Memory B cell (primary cell): ENCODE measurements at places on chromosomes 12 and 14.

GRCh38 chr14:104577426-104577825 is 2.1 kb upstream of the C14orf180 start:
- H3K4me3 ChIP-seq: no peak overlapping the region
- no peaks in the 10 kb centered on the region for H3K4me1 ChIP-seq
- no peaks in the 10 kb centered on the region for H3K36me3 ChIP-seq
- no peak for DNase-seq

GRCh38 chr12:52417740-52418139 is 11.6 kb upstream of the KRT82 start:
- no peak overlapping the region for H3K27ac ChIP-seq
- H3K27me3 ChIP-seq: peaks cover 17% of the 10 kb centered on the region
- DNase-seq: no peak
- no peak overlapping the region for H3K4me3 ChIP-seq
- H3K36me3 ChIP-seq: no peaks in the 10 kb centered on the region

DNA sequence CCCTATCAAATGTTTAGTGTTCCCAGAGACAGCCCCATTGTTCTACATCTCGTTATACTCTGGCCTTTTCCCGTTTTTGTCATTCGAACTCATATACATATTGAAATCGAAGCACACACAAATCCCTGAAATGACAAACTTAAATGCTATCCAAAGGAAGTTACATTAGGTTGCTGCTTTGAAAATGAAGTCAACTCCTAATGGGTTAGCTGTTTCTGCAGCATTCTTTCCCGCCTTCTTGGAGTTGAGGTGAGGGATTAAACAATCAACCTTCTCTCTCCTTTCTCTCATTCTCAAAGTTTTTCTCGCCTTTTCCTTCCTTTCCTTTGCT is 642 bp upstream of the PHC1 start:
- H3K4me1 ChIP-seq: peaks cover 11% of the 10 kb centered on the region
- peak overlapping the region; percentile 86 for H3K27ac ChIP-seq
- DNase-seq: no peak

DNA sequence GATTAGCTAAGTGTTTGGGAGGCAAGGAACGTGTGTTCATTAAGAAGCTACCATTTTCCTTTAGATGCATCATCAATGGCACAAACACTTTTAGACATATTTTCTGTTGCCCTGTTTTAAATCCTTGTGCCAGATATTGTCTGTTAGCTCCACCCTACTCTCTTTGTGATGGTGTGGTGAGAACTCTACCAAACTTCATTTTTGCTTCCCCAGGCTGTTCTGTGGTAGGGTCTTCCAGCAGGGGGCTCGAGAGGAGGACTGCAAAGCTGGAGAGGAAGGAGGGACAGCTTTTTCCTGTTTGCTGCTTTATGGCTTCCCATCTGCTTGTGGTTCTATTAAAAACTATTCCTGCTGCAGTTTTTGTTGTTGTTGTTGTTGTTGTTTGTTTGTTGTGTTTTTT is 23.8 kb upstream of the STRAP start:
- DNase-seq: no peak
- no peak overlapping the region for H3K27ac ChIP-seq
- no peaks in the 10 kb centered on the region for H3K27me3 ChIP-seq

GRCh38 chr12:88590851-88591250 is 10.6 kb upstream of the KITLG start:
- H3K27me3 ChIP-seq: no peaks in the 10 kb centered on the region
- no peaks in the 10 kb centered on the region for H3K4me1 ChIP-seq
- no peak for DNase-seq
- no peak overlapping the region for H3K27ac ChIP-seq
- no peaks in the 10 kb centered on the region for H3K36me3 ChIP-seq

DNA sequence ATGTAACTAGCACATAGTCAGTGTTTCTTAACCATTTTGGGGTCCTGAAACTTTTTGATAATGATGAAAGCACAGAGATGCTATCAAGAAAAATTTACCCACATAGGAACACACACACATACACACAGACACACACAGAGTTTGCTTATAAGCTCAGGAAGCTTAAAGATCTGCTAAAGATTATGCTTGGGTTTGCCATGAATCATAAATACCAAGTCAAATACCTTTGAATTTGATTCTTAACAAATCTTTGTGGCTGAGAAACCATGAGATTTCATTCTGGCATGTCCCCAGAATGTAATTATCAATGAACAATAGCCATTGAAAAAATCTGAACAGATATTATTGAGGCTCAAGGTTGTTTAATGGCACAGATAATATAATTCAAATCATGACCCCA is 89.2 kb downstream of the NTS start:
- no peaks in the 10 kb centered on the region for H3K27me3 ChIP-seq
- H3K4me3 ChIP-seq: no peak overlapping the region
- no peaks in the 10 kb centered on the region for H3K36me3 ChIP-seq
- no peaks in the 10 kb centered on the region for H3K4me1 ChIP-seq

- H3K4me1 ChIP-seq: peaks cover 6% of the 10 kb centered on the region
- H3K36me3 ChIP-seq: no peaks in the 10 kb centered on the region
- no peak overlapping the region for H3K4me3 ChIP-seq
- no peaks in the 10 kb centered on the region for H3K27me3 ChIP-seq
Measured at GRCh38 chr12:93363841-93364297, 13.9 kb upstream of the NUDT4 start.

DNA sequence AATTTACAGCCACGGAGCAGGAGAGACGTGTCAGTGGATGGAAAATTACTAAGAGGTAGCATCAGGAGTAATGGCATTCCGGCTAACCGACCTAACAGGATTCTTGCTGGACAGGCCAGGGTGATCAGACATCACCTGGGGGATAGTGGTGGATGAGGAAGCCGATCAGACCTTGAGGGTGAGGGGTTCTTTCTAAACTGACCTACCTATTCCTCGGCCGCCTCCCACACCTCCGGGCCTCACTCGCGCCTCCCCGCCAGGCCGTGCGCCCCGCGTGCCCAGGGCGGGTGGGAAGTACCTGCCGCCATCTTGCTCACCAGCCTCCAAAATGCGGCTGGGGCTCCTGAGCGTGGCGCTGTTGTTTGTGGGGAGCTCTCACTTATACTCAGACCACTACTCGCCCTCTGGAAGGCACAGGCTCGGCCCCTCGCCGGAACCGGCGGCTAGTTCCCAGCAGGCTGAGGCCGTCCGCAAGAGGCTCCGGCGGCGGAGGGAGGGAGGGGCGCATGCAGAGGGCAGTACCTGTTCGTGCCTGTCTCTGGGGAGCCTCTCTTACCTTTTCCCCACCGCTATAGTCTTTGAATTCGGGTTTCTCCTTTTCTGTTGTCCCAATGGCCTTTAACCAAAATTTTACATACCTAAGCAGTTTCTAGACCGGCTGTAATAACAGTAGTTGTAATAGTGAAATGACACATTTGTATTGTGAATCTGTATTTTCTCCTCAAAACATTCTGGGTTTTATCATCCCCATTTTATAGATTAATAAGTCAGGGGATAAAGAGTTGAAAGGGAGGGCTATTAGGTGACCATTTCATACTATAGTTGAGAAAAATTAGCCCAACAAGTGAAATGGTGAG is at the start of gene TMPRSS12:
TSS of gene TMPRSS12 (plus strand) at position 290 of the 857 bp plus-strand sequence. CDS start at position 329, 39 bp downstream.
- no peak within 1 kb of the TSS for H3K27ac ChIP-seq
- no peaks in the 10 kb centered on the region for H3K27me3 ChIP-seq
- H3K4me3 ChIP-seq: peak within 1 kb of the TSS; percentile 12
- DNase-seq: no peak
- H3K36me3 ChIP-seq: peaks cover 2% of the 10 kb centered on the region

DNA sequence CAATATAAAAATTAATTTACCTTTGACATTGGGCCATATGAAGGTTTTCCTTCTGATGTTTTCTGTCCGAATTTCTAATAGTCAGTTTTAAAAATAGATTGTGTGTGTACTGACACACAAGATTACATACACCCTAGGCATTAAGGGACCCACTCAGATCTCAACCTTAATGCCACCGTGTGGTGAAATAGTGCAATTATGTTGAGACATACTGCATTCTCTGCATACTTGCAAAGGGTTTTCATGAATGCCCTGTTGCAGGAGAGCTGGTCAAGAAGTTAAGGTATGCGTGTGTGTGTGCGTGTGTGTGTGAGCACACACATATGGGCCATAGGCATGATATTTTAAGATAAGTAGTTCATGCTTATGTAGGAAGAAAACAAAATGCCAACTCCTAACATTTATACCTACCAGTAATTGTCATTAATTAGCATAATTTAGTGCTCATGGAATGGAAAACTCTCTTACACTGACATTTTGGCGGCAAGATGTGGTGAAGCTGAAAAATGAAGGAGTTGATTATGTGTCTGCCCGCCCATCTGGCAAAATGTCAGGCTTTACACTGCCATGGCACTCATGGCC is 58.8 kb downstream of the PIK3C2G start:
- no peak overlapping the region for H3K4me3 ChIP-seq
- no peaks in the 10 kb centered on the region for H3K27me3 ChIP-seq
- DNase-seq: no peak
- H3K4me1 ChIP-seq: no peaks in the 10 kb centered on the region
- no peak overlapping the region for H3K27ac ChIP-seq

DNA sequence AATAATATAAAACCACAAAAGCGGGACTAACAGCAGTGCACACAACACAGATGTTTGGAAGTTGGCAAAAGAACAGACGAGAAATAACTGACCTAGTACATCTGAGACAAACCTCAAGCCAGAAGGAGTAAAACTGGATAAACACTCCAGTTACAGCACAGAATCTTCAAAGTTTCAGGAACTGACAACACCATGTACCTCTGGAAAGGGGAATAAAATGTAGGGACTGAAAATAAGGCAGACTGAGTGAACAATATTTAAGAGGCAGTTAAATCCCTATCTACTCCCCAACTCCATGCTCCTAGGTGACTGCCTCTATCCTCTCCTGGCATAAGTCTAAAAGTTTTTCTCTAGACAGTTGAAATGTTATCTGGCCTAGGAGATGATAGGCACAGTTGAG is 57.9 kb downstream of the ZFYVE21 start:
- peaks cover 37% of the 10 kb centered on the region for H3K36me3 ChIP-seq
- H3K27me3 ChIP-seq: no peaks in the 10 kb centered on the region
- H3K4me1 ChIP-seq: no peaks in the 10 kb centered on the region
- no peak for DNase-seq
- H3K4me3 ChIP-seq: no peak overlapping the region

- no peak overlapping the region for H3K4me3 ChIP-seq
- H3K4me1 ChIP-seq: peaks cover 46% of the 10 kb centered on the region
- H3K27ac ChIP-seq: no peak overlapping the region
- H3K36me3 ChIP-seq: peaks cover 33% of the 10 kb centered on the region
- DNase-seq: no peak
Measured at GRCh38 chr12:11711651-11712327, 62.3 kb downstream of the ETV6 start.

GRCh38 chr14:39268393-39268792 is 34.7 kb downstream of the MIA2 start:
- DNase-seq: no peak
- no peaks in the 10 kb centered on the region for H3K27me3 ChIP-seq
- H3K4me1 ChIP-seq: peaks cover 29% of the 10 kb centered on the region
- H3K36me3 ChIP-seq: peaks cover 7% of the 10 kb centered on the region
- peak overlapping the region; percentile 95 for H3K4me3 ChIP-seq

DNA sequence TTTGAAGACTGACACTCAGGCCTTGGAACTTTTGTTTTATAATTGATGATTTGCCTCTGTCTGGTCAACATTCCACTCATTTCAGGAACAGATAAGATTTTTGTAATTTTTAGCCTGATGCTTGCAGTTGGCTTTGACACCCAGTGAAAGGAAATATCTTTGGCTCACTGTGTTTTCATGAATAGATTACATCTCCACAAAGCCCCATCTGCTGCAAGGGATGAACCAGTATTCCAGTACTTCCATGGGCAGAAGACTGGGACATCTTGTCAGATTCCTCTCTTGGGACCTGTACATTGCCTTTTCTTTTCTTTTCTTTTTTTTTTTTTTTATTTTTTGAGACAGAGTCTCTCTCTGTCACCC is 28.4 kb downstream of the GSG1 start:
- H3K4me1 ChIP-seq: no peaks in the 10 kb centered on the region
- H3K4me3 ChIP-seq: no peak overlapping the region
- no peaks in the 10 kb centered on the region for H3K27me3 ChIP-seq
- H3K36me3 ChIP-seq: peaks cover 38% of the 10 kb centered on the region
- no peak for DNase-seq

DNA sequence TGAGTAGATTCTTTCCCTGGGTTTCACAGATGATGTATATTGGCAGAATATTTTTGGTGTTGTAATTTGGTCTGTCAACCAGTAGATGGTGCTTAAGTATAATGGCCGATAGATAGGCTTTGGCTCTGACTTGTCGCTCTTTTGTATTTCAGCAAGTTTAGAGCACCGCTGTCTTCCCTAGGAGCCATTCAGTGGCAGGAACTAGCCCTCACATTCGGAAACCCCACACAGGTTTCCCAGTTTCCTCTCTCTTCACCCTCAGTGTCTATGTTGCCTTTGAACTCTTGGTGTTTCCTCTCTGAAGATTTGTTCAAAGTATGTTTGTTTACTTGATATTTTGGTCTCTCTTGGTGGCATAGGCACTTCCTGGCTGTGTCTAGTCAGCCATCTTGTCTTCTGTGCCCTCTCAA is 102.2 kb downstream of the GPHN start:
- H3K27me3 ChIP-seq: no peaks in the 10 kb centered on the region
- H3K4me1 ChIP-seq: peaks cover 11% of the 10 kb centered on the region
- peaks cover 10% of the 10 kb centered on the region for H3K36me3 ChIP-seq
- H3K4me3 ChIP-seq: peak overlapping the region; percentile 62
- DNase-seq: no peak
- peak overlapping the region; percentile 74 for H3K27ac ChIP-seq

DNA sequence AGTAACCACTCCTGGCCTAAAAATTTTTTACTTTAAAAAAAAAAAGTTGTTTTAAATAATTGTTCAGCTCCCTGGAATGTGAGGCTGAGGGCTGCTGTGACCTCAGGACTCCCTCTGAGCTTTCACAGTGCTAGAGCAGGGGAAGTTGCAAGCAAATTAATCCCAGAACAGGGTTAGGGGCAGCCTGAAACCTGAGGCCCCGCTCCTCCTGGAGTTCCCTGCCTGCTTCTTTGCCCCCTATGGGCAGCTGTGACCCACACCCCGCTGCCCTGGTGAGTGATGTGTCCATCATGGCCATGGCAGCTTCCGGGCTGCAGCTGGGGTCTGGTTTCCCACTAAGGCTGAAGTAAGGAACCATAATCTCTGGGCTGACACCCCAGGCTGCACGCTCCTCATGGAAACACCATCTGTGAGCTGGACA is 9.5 kb downstream of the RITA1 start:
- no peaks in the 10 kb centered on the region for H3K27me3 ChIP-seq
- H3K4me1 ChIP-seq: peaks cover 9% of the 10 kb centered on the region
- H3K4me3 ChIP-seq: no peak overlapping the region

- no peak overlapping the region for H3K4me3 ChIP-seq
- no peaks in the 10 kb centered on the region for H3K36me3 ChIP-seq
- no peaks in the 10 kb centered on the region for H3K4me1 ChIP-seq
- no peak for DNase-seq
- H3K27me3 ChIP-seq: no peaks in the 10 kb centered on the region
- H3K27ac ChIP-seq: no peak overlapping the region
Measured at GRCh38 chr12:20460956-20461355, 92.6 kb downstream of the PDE3A start.

GRCh38 chr12:53829130-53829819 is 77.5 kb upstream of the CISTR start:
- no peak overlapping the region for H3K4me3 ChIP-seq
- H3K27me3 ChIP-seq: peaks cover 8% of the 10 kb centered on the region
- no peaks in the 10 kb centered on the region for H3K36me3 ChIP-seq
- no peak for DNase-seq
- no peak overlapping the region for H3K27ac ChIP-seq
